Stimulated activated CD4-positive, alpha-beta T cell treated with anti-CD3 and anti-CD28 coated beads, Interleukin-15, amount 100 ng/mL, for 24 hours (primary cell): ENCODE measurements at places on chromosomes 3 and 15.
A peak's percentile ranks its signal among the peaks of the same experiment; 100 is the strongest.

DNA sequence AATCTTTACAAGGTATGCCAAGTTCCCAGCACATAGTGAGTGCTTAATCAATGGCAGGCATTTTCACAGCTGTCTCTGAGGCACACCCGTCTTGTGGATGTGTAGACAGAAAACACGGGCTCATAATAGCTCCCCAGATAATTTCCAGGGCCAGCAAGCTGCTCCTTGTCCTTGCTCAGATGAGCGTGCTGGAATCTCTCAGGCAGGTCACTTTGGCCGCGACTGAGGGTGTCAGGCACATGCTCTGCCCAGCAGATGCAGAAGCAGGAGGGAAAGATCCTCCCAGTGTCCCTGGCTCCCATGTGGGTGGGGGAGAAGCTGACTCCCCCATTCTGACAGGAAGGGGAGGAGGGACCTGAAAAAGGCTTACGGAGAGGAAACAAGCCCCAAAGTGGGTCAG, 35.6 kb upstream of the SLC6A1 start:
- DNase-seq = no peak

GRCh38 chr3:139328356-139328755, 15.5 kb upstream of the MRPS22 start:
- DNase-seq = no peak

DNA sequence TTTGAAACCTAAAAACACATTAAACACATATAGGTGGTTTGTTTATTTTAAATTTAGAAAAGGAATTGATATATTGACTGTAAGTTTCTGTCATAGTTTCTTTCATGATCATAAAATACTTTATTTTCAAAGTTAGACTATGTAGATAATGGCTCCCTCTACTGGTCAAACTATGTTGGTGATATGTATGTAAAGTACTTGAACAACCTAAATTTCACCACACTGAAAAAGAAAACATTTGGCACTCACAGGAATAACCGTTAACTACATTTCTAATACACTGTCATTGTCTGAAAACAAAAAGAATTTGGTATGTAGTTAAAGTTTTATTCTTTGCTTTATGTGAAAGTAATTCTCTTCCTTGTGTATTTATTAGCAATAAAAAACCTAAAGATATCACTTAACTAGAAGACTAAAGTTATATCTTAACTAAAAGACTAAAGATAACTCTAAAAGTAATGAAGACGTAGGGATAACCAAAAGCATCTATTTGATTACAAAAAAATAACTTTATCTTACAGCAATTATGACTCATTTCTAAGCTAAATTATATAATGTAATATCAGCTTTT, 427.5 kb downstream of the VGLL3 start:
- DNase-seq = no peak

- no peak for DNase-seq
These were observed 308.7 kb downstream of the MAGI1 start for GRCh38 chr3:65729973-65730372.

- DNase-seq = no peak
These were observed 74.8 kb downstream of the AQP9 start for GRCh38 chr15:58212909-58213526.

GRCh38 chr3:126052196-126053058, 31.5 kb downstream of the SLC41A3 start:
- DNase-seq = no peak

DNA sequence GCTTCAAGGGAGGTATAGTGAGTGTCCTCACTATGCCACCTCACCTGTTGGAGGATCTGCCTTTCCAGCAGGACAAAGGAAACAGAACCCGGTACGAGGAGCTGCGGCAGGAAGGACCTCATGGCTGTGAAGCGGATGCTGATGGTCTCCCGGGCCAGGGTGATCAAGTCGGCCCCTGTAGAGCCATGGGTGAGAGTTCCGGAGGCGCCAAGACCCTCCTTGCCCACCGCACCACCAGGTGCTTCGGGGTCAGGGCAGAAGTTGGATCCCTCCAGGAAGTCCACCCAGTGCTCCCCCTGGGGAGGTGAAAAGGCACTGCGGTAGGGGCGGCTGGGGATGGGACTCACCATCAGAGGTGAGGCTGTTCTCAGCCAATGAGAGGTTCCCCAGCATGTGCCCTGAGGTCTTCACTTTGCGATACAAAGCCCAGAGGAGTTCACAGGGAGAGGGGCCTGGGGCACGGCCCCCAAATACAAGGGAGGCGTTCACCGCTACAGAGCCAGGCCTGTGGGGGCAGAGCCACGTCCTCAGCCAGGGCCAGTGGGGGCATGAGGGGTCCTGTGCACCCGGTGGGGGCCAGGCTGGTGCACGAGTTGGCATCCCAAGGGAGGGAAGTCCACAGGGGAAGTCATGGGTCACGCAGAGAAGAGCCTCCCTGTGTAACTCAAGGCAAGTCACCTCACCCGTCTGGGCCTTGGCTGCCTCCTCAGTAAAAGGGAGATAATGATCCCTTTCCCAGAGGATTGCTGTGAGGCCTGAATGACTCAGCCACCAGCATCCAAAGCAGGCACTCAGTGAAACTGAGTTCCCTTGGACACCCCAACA, 27.7 kb downstream of the C15orf39 start:
- DNase-seq = peak; percentile 0

DNA sequence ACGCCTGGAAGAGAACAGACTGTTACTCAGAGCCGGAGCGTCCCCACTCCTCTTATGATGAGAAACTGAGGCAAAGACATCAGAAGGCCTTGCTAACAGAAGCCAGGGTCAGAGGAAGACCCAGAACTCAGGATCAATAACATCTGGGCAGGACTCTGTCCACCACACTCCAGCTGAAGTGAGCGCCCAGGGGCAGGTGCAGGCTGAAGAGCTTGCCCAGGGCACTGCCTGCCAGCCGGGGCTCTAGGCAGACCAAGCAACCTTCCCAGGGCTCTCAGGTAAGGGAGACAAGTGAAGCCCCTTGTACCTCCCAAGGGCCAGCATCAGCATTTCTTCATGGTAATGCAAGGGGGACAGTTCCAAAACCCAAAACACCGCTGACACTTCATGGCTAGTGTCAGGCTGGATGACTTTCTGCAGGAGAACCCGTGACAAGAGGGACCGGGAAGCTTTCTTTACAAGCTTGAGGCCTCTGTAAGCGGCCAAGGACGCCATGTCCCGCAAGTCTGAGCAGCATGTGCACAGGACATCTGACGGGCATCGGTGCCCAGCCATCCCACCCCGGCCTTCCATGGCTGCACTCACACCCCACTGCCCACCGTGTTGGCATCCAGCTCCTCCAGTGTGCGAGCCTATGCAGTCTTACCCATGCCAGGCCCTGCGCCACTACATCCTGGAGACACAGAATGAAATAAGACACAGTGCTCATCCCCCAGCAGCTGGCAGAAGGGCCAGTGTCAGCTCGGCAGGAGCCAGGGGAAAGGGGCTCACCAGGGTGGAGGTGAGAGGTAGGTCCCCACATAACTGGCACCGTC, 14.1 kb downstream of the XXYLT1 start:
- no peak for DNase-seq
